Germinal center (tissue), 1 donor: ENCODE measurements at places on chromosomes 7 and 10.

DNA sequence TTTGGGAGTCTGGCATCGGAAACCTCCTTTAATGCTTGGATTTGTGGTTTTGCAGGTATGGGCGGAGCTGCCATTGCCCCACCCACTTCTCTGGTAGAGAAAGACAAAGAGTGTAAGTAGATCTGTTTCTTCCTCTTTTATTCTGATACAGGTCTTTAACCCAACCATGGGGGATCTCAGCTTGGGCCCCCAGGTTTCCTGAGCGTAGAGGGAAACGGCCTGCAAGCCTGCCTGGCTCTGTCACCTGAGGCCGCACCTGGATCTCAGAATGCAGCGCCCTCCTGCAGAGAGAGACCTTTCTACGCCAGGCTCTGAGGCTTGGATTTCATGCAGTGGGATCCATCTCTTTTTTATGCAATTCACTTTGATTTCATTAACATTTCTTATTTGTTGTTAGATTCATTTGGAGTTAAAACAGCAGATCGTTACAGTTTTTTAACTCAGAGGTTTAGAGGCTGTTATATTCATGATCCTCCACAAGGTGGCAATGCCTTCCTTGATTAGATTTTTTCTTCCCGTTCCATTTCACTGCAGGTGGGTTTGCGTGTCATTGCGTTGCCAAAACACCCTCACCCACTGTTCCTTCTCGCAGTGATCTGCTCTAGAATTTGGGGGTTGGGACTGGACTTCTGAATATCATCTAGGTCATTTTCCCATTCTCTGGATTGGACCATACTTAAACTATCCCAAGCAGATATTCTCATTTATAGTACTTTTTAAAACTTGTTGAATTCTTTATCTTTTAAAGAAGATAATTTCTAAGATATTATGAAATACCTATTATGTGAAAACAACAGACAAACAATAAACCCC, 20.0 kb downstream of the RBM17 start:
- DNase-seq = peak; percentile 66

GRCh38 chr10:72267381-72267780, 6.3 kb upstream of the DDIT4 start:
- DNase-seq = no peak

DNA sequence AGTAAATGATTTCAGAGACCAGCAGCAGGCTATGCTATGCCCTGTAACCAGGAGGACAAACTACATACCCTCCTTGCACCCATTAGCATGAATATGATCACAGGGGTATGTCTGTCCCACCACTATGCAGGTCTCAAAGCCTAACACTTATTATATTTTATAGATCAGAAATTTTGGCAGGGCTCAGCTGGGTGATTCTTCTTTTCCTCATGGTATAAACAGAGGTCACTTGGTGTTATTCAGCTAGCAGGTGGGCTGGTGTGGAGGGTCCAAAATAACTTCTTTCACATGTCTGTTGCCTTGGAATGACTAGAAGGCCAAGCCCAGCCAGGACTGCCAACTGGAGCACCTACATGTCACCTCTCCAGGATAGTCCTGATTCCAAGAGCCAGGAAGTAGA, 252.9 kb downstream of the ARHGAP12 start:
- no peak for DNase-seq

DNA sequence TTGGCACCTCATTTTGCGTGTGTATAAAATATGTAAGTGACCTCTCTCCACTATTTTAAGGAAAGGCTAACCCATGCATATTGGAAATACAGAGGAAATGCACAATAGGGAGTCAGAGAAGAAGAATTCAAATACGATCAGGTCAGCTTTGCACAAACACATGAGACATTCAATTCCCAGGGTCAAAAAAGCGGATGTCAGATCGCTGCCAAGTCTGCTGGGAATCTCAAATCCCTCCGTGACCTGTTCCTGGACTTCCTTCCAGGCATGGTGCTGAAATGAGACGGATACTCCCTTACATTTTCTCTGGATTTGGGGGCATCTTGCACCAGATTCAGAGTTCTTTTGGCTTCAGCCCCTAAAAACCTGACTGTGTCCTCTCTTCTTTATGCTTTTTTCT, 91.9 kb upstream of the PRKCQ start:
- no peak for DNase-seq

- DNase-seq = no peak
Measured at GRCh38 chr10:132648851-132649528, 111.4 kb downstream of the INPP5A start.

DNA sequence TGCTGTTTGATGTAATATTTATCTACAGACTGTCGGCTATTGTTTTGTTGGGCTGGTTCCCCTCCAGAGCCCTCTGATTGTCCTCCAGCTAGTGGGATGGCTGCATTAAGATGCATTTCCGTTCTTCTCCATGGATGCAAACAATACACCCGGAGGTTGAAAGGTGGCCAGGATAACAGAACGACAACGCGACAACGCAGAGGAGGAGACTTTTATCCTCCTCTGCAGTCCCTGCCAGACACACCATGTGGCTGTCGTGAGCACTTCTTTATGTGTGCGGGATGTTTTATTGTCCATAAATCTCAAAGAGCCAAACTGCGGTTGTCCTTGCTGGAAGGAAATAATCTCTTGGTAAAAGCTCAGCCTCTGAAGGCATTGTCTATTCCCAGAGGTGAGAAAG, 39.1 kb upstream of the TCERG1L start:
- DNase-seq = no peak

DNA sequence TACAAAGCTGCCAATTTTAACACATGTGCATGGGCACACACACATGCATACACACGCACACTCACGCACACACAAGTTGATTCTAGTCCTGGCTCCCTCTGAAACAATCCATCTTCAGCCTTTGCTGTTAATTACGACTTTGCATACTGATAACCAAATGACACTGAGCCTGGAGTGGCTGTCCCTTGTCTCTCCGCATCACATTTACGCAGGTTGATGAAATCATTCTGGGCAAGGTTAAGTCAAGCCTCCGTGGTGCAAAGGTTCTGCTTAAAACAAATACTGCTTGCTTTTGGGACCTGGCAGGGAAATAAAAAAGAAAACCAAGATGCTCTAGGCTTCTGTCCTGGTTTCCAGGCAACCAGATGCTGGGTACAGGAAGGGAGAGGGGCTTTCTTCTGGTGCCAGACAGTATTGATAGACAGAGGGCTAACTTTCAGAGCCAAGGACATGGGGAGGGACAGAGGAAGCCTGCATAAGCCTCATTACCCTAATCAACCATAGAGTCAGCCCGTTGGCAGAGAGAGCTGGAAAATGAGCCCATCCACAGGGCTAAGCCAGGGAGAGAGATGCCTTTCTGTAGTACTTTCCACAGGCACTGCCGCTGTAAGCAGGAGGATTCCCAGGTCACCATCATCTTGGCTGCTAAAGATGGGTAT, 233.0 kb downstream of the WDR11 start:
- no peak for DNase-seq

DNA sequence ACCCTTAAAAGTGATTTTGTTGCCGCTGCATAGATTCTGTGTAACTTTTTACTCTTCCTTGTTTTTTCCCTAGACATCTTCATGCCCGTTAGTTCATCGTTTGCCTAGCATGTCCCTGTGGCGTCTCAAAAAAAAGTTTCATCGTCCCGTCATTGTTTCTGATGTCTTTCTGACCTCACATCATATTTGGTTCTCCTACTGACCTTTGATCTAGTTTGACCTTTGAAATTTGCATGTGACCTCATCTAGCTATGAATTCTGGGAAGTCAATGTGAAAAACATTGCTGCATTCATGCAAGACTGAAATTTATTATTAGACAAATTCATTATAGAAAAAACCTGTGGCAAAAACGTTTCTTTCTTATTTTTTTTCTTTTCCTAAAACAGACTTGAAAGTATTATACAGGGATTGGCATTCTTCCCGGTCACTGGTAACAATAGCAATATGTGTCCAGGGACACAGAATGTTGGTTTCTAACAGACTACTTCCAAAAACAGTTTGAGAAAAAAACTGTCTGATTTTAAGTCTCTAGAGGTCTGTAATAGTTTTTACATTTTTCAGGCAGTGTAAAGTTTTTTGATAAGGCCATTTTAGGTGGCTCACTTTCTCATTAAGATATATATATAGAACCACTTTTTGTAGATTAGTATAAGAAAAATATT, 280.9 kb downstream of the USP6NL start:
- DNase-seq = no peak

- DNase-seq = no peak
Measured at GRCh38 chr10:87862679-87863052, 667 bp downstream of the KLLN start.

DNA sequence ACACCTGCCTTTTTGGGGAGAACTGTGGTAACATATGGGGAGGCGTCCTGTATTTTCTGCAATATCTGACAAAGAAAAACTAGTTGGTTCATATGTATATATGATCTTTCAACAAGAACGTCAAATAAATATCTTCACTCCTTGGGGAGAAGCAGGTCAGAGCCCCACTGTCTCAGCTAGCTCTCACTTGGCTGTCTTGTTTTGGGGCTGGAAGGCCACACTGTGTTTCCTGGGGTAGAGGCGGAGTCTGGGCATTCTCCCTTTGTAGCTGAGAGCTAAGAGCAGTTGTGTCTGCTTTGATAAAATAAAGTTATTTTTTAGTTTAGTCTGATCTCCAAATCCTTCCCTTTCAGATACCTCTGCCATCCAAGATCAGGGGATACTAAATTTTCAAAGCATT, 83.9 kb upstream of the IGFBP3 start:
- no peak for DNase-seq

- DNase-seq = no peak
Measured at GRCh38 chr10:124616040-124616835, 127.9 kb downstream of the FAM53B start.

GRCh38 chr10:129965425-129965808, 1.3 kb upstream of the EBF3 start:
- DNase-seq = no peak

DNA sequence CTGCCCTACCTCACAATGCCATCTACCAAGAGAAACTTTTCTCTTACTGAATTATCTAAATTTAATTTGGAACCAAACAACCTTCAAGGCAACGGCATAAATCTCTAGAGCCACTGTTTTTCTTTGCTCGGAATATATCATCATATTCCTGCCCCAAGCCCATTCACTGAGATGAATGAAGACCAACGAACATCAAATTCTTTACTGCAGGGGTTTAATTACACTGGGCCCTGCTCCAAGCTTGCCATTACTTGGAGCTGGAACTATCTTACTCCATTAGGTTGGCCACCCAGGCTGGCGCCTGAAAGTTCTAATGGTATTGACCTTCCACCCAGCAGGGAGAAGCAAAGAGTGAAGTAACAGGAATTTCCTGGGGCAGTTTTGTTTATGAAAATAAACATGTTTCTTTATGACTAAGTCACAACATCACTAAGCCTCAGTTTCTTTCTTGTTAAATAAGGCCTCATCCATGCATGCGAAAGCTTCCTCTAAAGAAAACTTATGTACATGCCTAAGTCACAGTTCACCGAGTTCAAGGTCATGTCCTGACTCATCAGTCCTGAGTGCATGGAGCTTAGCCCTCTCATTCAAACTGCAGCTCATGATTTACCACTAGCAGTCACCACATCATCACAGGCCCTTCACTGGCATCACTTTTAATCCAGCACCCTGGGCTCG, 42.1 kb upstream of the ANAPC16 start:
- DNase-seq = no peak

- DNase-seq = no peak
Measured at GRCh38 chr7:119256001-119256400, 1017.0 kb upstream of the KCND2 start.

- no peak for DNase-seq
Measured at GRCh38 chr7:94396037-94396431, 1.3 kb downstream of the COL1A2 start.

DNA sequence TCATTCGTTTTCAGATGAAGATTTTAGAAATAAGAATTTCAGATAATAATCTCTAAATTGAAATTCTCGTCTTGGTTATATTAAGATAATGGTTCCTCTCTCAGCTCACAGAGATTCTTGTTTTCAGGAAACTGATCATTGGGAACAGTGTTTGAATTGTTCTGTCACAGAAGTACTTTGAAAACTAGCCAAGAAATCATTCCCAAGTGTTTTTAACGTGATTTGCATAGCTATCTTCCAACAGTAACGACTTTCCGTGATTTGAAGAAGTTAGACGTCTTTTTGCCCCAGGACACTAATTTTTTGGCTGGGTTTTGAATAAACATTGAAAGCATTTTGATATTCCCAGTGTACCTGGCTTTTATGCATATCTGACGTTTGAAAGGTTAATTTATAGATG, 116.0 kb downstream of the CDCA7L start:
- no peak for DNase-seq

DNA sequence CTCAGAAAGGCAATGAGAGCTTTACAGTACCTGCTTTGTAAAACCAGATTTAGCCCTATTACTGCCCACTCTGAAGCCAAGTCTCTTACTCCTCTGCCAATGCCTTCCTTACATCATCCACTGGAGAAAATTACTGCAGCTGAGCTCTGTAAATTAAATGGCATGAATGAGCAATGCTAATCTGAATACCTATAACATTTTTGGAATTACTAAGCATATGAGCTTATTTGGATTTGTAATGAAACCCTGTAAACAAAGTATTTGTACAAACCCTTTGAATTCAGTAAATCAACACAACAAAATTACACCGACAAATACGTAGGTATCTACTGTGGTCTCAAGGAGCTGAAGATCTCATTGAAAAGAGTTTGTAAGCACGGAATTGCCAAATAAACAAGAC, 12.1 kb upstream of the CCNY start:
- no peak for DNase-seq

DNA sequence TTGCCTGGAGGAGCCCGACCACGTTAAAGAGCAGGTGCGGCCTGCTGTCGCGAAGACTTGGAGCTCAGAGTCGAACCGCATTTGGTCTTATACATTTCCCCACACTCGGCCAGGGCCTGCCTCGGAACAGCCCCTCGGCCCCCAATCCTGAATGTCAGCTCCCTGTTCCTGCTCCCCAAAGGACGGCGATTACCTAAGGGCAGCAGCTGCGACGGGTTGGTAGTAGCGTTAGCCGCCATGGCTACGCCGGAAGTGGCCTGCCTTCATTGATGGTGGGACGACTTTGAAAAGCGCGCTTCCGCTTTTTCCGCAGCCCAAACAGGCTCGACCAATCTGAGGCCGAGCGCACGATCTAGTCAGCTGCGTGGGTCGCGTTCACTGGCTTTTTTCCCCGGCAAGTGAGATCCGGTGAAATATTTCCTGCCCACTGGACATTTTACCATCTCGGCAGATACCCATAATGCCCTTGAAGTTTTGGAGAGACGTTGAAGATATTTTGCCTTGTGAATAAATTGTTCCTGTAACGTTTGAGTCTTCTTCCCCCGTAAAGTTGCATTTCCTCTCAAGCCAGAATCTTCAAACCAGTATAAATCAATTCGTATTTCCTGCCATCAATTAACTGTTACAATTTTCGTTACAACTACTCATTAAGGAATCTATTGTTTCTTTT, at the start of gene LSM5:
Gene LSM5, minus strand, starts transcription at position 254 of the 670 bp plus-strand sequence. Its CDS starts 15 bp downstream, at position 239.
- DNase-seq = peak; percentile 78
